ENCODE measurements at places on chromosomes 2 and 18.
A peak's percentile ranks its signal among the peaks of the same experiment; 100 is the strongest.

- no peaks in the 10 kb centered on the region for H3K27me3 ChIP-seq
- peaks cover 2% of the 10 kb centered on the region for H3K4me1 ChIP-seq
- no peak overlapping the region for H3K27ac ChIP-seq
- no peak overlapping the region for H3K4me3 ChIP-seq
- no peak for DNase-seq
These were observed 11.6 kb downstream of the TRAPPC8 start for GRCh38 chr18:31931163-31931885.

DNA sequence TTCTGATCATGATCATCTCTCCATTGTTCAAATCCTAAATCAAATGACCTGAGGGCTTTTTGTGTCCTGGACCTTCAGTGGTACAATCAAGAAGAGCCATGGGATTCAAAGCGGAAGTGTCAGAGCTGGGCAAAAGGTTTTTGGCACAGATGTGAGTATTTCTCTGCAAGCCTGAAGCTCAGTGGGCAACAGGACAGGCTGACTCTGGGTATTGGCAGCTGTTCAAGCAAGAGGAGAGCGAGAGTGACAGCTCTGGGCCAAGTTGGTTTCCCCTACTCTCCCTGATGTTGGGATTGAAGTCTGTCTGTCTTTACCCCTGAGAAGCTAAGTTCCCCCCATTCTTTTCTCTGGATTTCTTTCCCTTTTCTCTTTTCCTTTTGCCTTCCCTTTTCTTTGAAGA lies 33.3 kb downstream of the DSEL start:
- H3K27me3 ChIP-seq = no peaks in the 10 kb centered on the region
- H3K4me3 ChIP-seq = no peak overlapping the region
- H3K4me1 ChIP-seq = no peaks in the 10 kb centered on the region
- DNase-seq = no peak
- H3K36me3 ChIP-seq = no peaks in the 10 kb centered on the region
- no peak overlapping the region for H3K27ac ChIP-seq

GRCh38 chr2:127155028-127155581 lies 48.2 kb upstream of the BIN1 start:
- H3K27me3 ChIP-seq = no peaks in the 10 kb centered on the region
- no peak for DNase-seq
- no peak overlapping the region for H3K27ac ChIP-seq
- H3K36me3 ChIP-seq = no peaks in the 10 kb centered on the region
- H3K4me1 ChIP-seq = no peaks in the 10 kb centered on the region

DNA sequence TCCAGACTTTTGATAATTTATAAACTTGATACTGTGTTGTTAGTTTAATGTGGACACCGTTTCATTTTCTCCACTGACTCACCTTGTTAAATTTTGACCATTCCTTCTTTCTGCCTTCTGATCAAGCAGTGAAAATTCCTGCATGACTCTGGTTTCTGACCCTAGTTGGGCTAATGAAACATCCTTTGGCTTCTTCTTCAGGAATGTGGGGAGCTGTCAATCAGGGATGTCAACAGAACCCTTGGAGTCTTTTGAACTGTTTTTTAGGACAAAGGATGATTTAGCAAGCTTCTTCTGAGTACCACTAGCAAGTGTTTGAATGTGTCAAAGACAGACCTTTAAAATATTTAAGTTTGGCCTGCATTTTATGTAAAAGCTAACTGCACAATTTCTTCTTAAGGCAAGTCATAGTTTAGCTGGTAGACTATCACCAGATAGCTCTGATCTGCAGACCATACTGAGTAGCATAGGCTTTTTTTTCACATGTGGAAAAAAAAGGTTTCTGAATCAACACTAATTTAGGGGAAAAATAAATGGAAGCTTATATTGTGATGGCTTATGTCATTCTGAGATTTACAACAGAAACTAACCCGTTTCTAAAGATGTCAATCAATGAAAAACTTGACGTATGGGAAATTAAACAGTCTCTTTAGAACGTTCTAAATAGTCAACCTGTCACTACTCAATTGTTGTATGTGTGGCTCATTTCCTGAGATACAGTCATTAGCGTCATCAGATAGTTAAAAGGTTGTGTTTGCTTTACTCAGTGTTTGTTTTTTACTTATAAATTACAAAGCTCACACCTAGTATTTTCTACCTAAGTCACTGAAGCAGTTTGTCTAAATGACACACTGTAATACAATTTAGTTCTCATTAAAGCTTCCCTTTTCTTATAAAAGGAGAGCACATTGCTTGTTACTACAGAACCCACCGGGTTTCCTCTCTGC lies 311.4 kb downstream of the PTPRM start:
- H3K27ac ChIP-seq = no peak overlapping the region
- no peaks in the 10 kb centered on the region for H3K36me3 ChIP-seq
- no peak for DNase-seq
- no peaks in the 10 kb centered on the region for H3K27me3 ChIP-seq
- H3K4me1 ChIP-seq = no peaks in the 10 kb centered on the region
- H3K4me3 ChIP-seq = no peak overlapping the region

- no peak overlapping the region for H3K27ac ChIP-seq
- H3K36me3 ChIP-seq = no peaks in the 10 kb centered on the region
- DNase-seq = no peak
- peaks cover 5% of the 10 kb centered on the region for H3K4me1 ChIP-seq
These were observed 44.9 kb downstream of the MRPL35 start for GRCh38 chr2:86243950-86244733.

GRCh38 chr18:67794521-67794920 lies 278.0 kb upstream of the DSEL start:
- H3K36me3 ChIP-seq = no peaks in the 10 kb centered on the region
- H3K4me3 ChIP-seq = no peak overlapping the region
- no peak overlapping the region for H3K27ac ChIP-seq
- DNase-seq = no peak

DNA sequence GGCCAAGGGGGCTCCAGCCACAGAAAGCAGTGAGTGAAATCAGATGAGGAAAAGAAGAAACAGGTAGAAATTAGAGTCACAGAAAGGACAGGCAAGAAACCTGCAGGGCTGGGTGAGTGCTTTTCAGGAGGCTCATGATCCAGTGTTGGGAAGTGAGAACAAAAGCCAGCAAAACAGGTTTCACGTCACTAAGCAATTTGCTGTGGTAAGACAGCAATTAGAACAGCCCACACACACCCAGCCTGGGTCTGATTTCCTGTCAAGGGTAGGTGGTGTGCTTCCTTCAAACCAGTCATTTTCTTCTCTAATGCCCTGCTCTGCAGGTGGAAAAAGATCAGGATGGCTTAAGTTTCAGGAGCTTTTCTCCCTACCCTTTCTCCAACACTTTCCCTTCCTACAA lies 52.9 kb upstream of the XDH start:
- DNase-seq = no peak
- H3K27me3 ChIP-seq = peaks cover 4% of the 10 kb centered on the region
- no peak overlapping the region for H3K27ac ChIP-seq
- no peak overlapping the region for H3K4me3 ChIP-seq
- H3K4me1 ChIP-seq = no peaks in the 10 kb centered on the region
- no peaks in the 10 kb centered on the region for H3K36me3 ChIP-seq

- H3K27ac ChIP-seq = no peak overlapping the region
- no peak overlapping the region for H3K4me3 ChIP-seq
- peaks cover 53% of the 10 kb centered on the region for H3K36me3 ChIP-seq
- DNase-seq = no peak
These were observed 16.9 kb downstream of the PUM2 start for GRCh38 chr2:20333738-20334137.

GRCh38 chr2:45895241-45895861 lies 243.9 kb downstream of the PRKCE start:
- H3K4me1 ChIP-seq = peaks cover 27% of the 10 kb centered on the region
- H3K27me3 ChIP-seq = no peaks in the 10 kb centered on the region
- no peak overlapping the region for H3K27ac ChIP-seq
- H3K4me3 ChIP-seq = no peak overlapping the region
- no peaks in the 10 kb centered on the region for H3K36me3 ChIP-seq

GRCh38 chr2:84846741-84847142 lies 34.1 kb downstream of the TRABD2A start:
- DNase-seq = no peak
- peak overlapping the region; percentile 88 for H3K27ac ChIP-seq
- peaks cover 72% of the 10 kb centered on the region for H3K4me1 ChIP-seq
- peaks cover 52% of the 10 kb centered on the region for H3K36me3 ChIP-seq

GRCh38 chr18:34767601-34768027 lies 57.5 kb downstream of the DTNA start:
- H3K27me3 ChIP-seq = peaks cover 2% of the 10 kb centered on the region
- no peak overlapping the region for H3K4me3 ChIP-seq
- H3K36me3 ChIP-seq = no peaks in the 10 kb centered on the region

GRCh38 chr18:37452015-37452414 lies 113.6 kb downstream of the CELF4 start:
- DNase-seq = no peak
- no peaks in the 10 kb centered on the region for H3K4me1 ChIP-seq
- H3K36me3 ChIP-seq = no peaks in the 10 kb centered on the region

- H3K27ac ChIP-seq = no peak overlapping the region
- DNase-seq = no peak
- H3K4me1 ChIP-seq = no peaks in the 10 kb centered on the region
- H3K36me3 ChIP-seq = no peaks in the 10 kb centered on the region
- no peak overlapping the region for H3K4me3 ChIP-seq
These were observed 25.5 kb upstream of the KCNG2 start for GRCh38 chr18:79772108-79772864.

DNA sequence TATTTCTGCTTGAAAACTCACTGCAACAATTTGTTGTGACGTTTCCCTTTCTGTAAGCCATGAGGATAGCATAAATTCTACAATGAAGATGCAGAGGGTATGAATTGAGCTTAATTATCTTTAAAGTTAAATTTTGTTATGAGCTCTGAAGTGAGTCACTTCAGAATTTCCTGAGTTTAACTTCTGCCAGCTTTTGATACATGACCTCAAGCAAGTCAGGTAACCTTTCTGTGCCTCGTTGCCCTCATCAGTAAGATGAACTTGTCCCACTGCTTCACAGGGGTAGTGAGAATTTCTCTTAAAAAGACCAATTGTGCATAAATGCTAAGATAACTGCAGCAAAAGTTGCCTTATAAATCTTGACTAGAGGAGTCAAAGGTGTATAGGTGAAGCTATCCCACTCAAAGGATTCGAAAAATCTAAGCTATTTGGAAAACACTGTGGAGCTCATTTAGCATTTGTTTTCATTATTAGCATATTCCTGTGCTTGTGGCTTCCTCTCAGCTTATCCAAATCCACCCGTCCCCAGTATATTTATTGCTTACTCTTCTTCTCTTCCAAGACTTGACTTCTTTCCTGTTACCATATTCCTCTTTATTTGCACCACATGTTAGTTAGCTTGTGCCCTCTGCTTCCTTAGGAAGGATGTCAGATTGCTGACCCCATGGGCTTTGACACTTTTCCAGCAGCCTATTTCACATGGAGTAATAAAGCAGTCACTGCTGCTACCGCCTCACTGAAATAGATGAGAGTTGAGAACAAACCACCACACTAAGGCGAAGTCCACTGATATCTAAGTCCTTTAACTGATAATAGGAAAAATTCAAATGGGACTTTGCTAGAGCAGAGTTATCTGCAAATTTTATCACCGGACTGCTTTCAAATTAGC lies 428.6 kb downstream of the ERBB4 start:
- no peak overlapping the region for H3K4me3 ChIP-seq
- H3K36me3 ChIP-seq = no peaks in the 10 kb centered on the region
- no peak for DNase-seq
- H3K4me1 ChIP-seq = no peaks in the 10 kb centered on the region
- H3K27ac ChIP-seq = no peak overlapping the region

- no peak overlapping the region for H3K4me3 ChIP-seq
- DNase-seq = no peak
- no peak overlapping the region for H3K27ac ChIP-seq
- H3K36me3 ChIP-seq = no peaks in the 10 kb centered on the region
- H3K27me3 ChIP-seq = no peaks in the 10 kb centered on the region
These were observed 105.5 kb upstream of the CCDC68 start for GRCh38 chr18:55064760-55065159.

DNA sequence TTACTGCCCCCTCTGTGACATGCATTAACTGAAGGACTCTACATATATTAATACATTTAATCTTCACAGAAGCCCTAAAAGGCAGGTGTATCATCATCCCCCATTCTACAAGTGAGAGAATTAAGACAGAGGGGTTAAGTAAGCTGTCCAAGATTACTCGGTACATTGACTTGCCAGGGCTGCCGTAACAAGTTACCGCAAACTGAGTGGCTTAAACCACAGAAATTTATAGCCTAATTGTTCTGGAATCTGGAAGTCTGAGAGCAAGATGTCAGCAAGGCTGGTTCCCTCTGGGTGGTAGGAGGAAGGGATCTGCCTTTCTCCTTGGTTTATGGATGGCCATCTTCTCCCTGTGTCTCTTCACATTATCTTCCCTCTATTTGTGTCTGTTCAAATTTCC lies 605.5 kb downstream of the EPHA4 start:
- no peaks in the 10 kb centered on the region for H3K27me3 ChIP-seq
- H3K36me3 ChIP-seq = no peaks in the 10 kb centered on the region
- DNase-seq = no peak
- no peaks in the 10 kb centered on the region for H3K4me1 ChIP-seq
- H3K4me3 ChIP-seq = no peak overlapping the region

- no peak overlapping the region for H3K27ac ChIP-seq
- no peaks in the 10 kb centered on the region for H3K27me3 ChIP-seq
- H3K4me3 ChIP-seq = no peak overlapping the region
- peaks cover 7% of the 10 kb centered on the region for H3K4me1 ChIP-seq
- H3K36me3 ChIP-seq = peaks cover 87% of the 10 kb centered on the region
- DNase-seq = no peak
These were observed 14.8 kb downstream of the ZAP70 start for GRCh38 chr2:97728091-97728731.

GRCh38 chr2:5074733-5075132 lies 617.5 kb upstream of the SOX11 start:
- no peak for DNase-seq
- H3K36me3 ChIP-seq = no peaks in the 10 kb centered on the region
- no peak overlapping the region for H3K4me3 ChIP-seq
- H3K4me1 ChIP-seq = no peaks in the 10 kb centered on the region
- H3K27me3 ChIP-seq = no peaks in the 10 kb centered on the region

DNA sequence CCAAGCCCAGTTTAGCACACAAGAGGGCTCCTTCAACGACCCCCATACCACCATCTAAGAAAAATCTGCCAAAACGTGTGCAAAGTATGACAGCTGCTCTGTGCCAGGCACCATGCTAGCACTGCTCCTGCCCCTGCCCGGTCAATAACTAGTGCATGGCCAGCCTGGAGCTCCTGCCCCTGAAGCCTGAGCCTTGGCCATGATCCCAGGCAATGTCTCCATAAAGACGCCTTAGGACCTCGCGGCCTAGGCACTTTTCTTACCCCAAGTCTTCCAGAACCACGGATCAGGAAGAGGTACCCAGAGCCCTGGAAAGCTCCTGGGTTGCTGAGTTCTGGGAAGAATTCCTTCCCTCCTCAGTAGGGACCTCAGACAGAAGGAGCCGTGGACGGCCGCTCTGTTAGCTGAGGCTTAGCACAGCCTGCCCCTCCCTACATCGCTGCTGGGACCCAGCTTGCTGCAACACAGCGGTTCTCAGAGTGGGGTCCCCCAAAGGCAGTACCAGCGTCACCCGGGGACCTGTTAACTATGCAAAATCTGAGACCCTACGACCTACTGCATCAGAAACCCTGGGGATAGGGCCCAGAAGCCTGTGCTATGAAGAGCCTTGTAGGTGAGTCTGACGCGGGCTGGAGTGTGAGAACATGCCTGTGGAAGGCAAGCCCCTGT lies 117.8 kb upstream of the TWIST2 start:
- H3K4me3 ChIP-seq = no peak overlapping the region
- H3K27ac ChIP-seq = no peak overlapping the region
- peaks cover 3% of the 10 kb centered on the region for H3K27me3 ChIP-seq
- DNase-seq = no peak
- H3K36me3 ChIP-seq = no peaks in the 10 kb centered on the region

Measured in T-helper 2 cell treated with Interferon-gamma antibody and Interleukin-4, amounts not matched to agents 5 μg/mL and 100 μg/mL, for 36 hours (primary cell).